Muscle of leg (tissue), 16 donors: ENCODE measurements at places on chromosomes 7 and 10.

DNA sequence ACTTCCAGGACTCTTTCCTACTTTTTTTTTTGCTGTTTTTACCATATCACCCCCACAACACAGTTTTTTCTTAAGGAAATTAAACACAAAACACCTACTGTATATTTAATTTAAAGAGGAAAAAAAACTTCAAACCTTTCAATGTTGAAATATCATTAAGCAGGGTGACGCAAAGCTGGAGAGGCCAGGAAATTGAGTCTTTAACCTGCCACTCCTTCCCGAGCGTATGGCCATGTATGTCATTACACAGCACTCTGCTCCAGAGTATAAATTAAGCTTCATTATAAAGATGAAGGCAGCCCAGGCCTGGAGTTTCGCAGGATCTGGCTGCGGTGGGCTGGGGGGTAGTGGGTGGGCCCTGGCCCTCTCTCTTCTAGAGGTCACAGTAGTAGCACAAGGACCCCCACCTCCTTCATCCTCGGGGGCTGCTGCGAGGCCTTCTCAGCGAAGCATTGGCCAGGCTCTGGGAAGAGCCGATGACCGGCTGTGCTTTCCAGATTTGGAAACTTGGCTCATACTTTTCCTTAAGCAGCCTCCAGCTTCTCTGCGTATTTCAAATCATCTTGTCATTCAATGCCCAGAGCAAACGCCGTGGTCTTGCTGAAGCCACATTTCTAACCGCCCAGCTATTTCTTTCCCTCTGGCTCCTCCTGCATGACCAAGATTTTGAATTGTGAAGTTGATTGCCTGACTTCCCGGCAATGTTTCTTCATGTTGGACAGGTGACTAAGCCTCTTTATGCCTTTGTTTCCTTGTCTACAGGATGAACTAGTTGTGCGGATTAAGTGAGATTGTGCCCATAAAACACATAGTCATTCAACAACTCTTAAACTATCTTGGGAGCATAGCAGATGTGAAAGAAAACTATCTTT is 765.1 kb downstream of the SUGCT start:
- peak; percentile 91 for DNase-seq
- H3K4me1 ChIP-seq, result peaks cover 4% of the 10 kb centered on the region
- no peak overlapping the region for H3K4me3 ChIP-seq
- no peaks in the 10 kb centered on the region for H3K27me3 ChIP-seq
- H3K27ac ChIP-seq, result peak overlapping the region; percentile 76
- H3K36me3 ChIP-seq, result no peaks in the 10 kb centered on the region

GRCh38 chr10:102069071-102069470 is 3.9 kb downstream of the HPS6 start:
- H3K27me3 ChIP-seq, result no peaks in the 10 kb centered on the region
- peaks cover 19% of the 10 kb centered on the region for H3K4me1 ChIP-seq
- no peak overlapping the region for H3K27ac ChIP-seq
- no peak overlapping the region for H3K4me3 ChIP-seq
- peaks cover 14% of the 10 kb centered on the region for H3K36me3 ChIP-seq

DNA sequence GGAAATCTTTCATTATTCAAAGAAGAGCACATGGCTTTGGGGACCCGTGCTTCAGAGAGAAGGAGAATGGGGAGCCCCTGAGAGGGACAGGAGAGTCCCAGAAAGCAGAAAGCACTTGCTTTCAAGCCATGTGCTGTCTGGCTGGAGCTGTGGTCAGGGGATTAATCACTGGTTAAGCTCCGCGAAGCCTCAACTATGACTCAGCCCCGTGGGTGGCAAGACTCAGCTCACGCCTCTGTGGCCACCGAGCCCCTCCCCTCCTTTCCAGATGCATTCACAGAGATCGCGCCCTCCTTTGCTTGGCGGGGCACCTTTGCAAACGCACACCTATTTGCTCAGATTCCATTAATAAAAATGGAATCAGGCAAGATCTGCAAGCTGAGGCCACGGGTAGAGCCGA is 202.9 kb upstream of the TCERG1L start:
- DNase-seq, result peak; percentile 25
- H3K36me3 ChIP-seq, result no peaks in the 10 kb centered on the region
- peaks cover 8% of the 10 kb centered on the region for H3K4me1 ChIP-seq
- H3K27me3 ChIP-seq, result peaks cover 14% of the 10 kb centered on the region
- no peak overlapping the region for H3K4me3 ChIP-seq

DNA sequence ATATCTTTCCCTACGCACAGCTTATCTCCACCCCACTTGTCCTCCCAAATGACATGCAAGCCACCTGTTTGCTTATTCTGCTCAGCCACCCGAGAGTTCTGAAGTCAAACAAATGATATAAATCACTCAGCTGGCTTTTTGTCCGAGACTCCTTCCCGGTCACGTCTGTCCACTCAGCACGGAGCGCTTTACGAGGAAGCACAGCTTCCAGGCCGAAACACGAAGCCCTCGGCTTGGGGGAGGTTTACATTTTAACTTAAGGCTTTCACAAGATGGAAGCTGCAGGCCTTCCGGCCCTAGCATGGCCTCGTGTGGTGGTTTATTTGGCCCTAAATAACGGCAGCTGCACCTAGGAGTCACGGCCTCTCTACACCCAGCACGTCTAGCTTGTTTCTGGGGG is 60.1 kb upstream of the GNA12 start:
- no peak overlapping the region for H3K4me3 ChIP-seq
- DNase-seq, result no peak
- peaks cover 5% of the 10 kb centered on the region for H3K27me3 ChIP-seq

DNA sequence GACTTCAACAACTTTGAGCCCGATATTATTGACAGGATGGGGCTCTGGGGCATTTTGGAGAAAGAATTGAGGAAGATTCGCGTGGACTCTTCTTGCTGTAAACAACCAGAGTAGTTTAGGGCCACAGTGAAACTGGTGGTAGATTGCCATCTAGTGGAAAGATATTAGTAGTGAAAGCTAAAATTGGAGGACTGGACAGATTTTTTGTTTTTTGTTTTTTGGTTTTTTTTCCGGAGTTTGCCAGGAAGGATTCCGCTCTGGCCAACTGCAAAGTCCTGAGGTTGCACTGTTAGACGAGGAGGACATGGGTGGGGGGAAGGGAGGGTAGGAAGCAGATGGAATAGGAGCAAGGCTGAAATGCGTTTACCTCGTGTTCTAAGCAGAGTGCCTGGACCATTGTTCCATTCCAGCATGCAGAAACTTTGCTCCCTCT is 11.7 kb downstream of the NOBOX start:
- no peak overlapping the region for H3K27ac ChIP-seq
- no peaks in the 10 kb centered on the region for H3K4me1 ChIP-seq
- no peaks in the 10 kb centered on the region for H3K27me3 ChIP-seq
- H3K36me3 ChIP-seq, result no peaks in the 10 kb centered on the region

- peaks cover 35% of the 10 kb centered on the region for H3K4me1 ChIP-seq
- H3K27ac ChIP-seq, result no peak overlapping the region
- H3K36me3 ChIP-seq, result peaks cover 24% of the 10 kb centered on the region
- H3K27me3 ChIP-seq, result no peaks in the 10 kb centered on the region
Measured at GRCh38 chr10:125094806-125095205, 65.6 kb downstream of the CTBP2 start.
